ENCODE measurements at places on chromosomes 12 and 14. TPM values are rescaled to one million over a fixed set of nuclear protein-coding genes. Genes with fewer than 3 reads are reported as not detected.

Gene KRT72
- 0.09 TPM for total RNA-seq

Gene ATF7IP
- total RNA-seq, result 27.1 TPM

Gene PRKD1
- total RNA-seq, result 0.16 TPM

Gene SYCP3
- total RNA-seq, result not detected

Gene CIROP
- total RNA-seq, result not detected

Gene EPYC
- total RNA-seq, result not detected

Gene DBX2
- not detected for total RNA-seq

Gene BHLHE41
- not detected for total RNA-seq

Gene TAOK3
- 45.7 TPM for total RNA-seq

Gene BRF1
- total RNA-seq, result 22.6 TPM

Gene NKX2-1
- total RNA-seq, result 0.11 TPM

Gene NANOG
- 0.04 TPM for total RNA-seq

Gene TPPP2
- total RNA-seq, result not detected

Gene CMTM5
- not detected for total RNA-seq

Measured in K562 (cell line).